Fibroblast of skin of right biceps (primary cell): ENCODE measurements at places on chromosomes 3 and 15.

- no peak for DNase-seq
These were observed 734.2 kb downstream of the MCTP2 start for GRCh38 chr15:94965593-94965992.

- DNase-seq, result no peak
These were observed 152.7 kb downstream of the CHSY1 start for GRCh38 chr15:101099183-101099582.

DNA sequence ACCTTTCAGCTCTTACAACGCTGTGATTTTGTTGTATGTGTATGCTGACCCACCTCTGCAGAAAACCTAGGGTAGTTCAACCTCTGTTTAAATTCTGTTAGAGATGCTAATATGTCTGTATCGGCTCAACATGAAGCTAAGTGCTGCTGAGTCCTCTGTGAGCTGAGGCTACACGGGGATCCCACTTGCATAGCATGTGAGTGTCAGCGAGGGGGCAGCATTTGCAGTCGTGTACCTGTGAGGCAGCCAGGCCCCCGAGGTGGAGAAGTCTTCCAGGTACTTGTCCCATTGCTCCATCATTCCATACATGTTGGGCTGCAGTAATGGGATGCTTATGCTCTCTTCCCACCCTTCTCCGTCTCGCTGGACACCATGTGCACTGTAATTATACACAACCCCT, 3.7 kb downstream of the MKRN2OS start:
- no peak for DNase-seq

GRCh38 chr15:67564021-67564967, 21.8 kb downstream of the MAP2K5 start:
- no peak for DNase-seq

DNA sequence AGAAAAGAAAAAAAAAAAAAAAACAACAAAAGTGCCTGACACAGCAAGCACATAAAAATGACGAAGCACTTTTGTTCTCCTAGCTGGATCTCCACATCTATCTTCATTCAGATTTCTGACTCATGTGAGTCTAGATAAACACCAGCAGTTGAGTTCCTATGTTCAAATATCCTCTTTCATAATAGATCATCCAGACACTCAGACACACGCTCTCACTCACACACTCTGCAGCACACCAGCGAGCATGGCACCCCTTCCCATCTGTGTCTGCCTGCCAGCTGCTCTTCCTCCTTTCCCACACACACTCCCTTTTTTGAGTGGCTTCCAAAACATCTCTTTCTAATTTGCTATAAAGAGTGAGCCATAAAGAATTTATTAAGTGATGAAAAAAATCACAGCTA, 19.8 kb upstream of the CELF6 start:
- DNase-seq, result peak; percentile 90

DNA sequence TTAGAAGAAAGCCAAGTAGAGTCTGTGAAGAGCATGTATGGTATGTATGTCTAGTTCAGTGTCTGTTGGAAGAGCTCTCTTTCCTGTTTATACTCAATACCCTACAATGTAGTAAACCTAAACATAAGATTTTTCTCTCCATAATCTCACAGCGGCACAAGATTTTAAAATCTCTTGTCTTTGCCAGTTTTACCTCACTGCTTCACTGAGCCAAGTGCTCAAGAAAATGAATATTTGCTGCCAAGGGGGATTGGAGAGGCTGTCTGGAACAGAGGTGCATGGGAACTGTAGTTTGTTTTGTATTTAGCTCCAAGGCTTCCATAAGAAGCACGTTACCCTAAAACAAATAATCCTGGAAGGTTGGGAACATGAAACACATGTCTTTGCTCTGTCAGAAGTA, 49.5 kb upstream of the FHIT start:
- DNase-seq, result no peak

- DNase-seq, result no peak
These were observed 134.8 kb downstream of the PGPEP1L start for GRCh38 chr15:98872774-98873173.

- DNase-seq, result no peak
These were observed 22.2 kb downstream of the SHF start for GRCh38 chr15:45165536-45165935.

GRCh38 chr15:39242345-39242744, 338.5 kb upstream of the THBS1 start:
- DNase-seq, result peak; percentile 66

DNA sequence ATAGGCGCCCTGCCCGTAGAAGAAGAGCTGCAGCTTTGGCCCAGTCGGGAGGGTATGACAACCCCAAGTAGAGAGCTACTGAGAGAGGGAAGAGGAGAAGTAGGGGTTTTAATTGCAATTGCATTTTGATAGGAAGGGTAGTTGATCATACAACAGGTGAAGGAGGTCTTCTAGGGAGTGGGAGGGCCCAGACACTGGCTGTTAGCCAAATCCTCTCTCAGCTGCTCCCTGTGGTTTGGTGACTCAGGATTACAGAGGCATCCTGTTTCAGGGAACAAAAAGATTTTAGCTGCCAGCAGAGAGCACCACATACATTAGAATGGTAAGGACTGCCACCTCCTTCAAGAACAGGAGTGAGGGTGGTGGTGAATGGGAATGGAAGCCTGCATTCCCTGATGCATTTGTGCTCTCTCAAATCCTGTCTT, 408.9 kb upstream of the THBS1 start:
- peak; percentile 99 for DNase-seq

DNA sequence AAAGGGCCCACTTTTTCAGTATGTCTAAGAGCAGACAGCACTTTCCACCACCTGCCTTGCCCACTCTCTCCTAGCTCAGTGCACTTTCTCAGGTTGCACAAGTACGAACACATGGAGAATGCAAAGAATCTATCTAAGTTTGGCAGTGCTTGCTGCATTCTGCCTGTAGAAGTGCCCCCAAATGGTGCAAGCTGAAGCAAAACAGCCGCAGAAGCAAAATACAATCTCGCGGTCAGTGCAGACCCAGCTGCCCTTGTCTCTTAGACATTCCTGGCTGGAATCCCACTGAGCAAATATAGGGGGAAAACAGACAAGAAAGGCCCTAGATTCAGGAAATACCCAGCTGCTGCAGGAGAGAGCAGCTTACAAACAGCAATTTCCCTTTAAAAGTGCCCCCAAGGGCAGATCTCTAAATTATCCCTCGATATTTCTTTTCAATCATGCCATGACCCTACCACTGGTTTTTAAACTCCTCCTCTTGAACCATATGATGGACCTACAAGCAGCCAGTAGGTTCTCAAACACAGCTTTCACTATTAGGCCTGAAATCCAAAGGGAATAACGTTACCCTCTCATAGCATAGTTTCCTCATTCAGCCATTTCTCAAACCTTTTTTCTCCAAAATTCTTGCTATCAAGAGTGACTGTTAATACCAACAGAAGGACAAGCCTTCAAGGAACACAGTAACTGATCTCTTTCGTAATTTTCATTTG, 67.0 kb downstream of the TNIK start:
- DNase-seq, result peak; percentile 41

DNA sequence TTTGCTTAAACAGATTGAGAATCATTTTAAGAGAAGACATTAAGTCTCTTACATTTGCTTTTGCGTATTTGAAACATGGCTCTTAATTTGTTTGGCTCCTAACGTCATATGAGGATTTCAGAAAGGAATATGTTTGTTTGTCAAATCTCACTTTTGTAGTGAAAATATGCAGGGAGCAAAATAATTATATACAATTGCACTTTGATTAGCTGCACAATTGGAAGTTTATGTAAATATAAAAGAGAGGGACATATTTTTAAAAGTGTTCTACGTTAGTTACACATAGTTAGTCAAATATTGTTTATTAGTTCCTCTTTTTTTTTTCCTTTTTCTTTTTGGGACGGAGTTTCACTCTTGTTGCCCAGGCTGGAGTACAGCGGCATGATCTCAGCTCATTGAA, 42.7 kb upstream of the GOLIM4 start:
- no peak for DNase-seq
